ENCODE measurements at places on chromosomes 5 and 9. TPM values are rescaled to one million over a fixed set of nuclear protein-coding genes. Genes with fewer than 3 reads are reported as not detected.

DNA sequence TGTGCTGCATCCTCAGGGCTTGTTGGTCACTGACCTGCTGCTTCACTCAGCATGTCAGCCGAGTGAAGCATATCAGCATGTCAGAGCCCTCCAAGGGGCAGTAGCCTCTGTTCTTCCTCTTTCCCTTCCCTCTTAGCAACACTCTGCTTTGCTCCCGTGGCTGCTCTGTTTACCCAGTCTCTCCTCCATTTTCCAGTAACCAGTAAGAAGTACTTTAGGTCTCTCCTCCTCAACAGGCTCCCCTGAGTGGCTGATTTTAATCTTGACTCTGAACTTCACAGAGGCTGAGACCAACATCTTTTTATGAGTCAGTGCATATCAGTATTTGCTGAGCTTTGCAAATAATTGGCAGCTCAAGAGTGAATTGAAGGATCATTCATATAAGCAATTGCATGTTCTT is 18.6 kb upstream of the ADRB2 start:
- DNase-seq: no peak

Gene CLTB
- 155 TPM for total RNA-seq

GRCh38 chr5:16178745-16179372 is 732 bp downstream of the MARCHF11 start:
- DNase-seq: no peak

- DNase-seq: no peak
These were observed 85.0 kb downstream of the PRRT1B start for GRCh38 chr9:131630205-131630831.

GRCh38 chr5:36723912-36724311 is 117.5 kb downstream of the SLC1A3 start:
- no peak for DNase-seq

Gene OR1J4
- not detected for total RNA-seq

- no peak for DNase-seq
These were observed 822 bp downstream of the DENND4C start for GRCh38 chr9:19231126-19231903.

GRCh38 chr9:69122082-69122548 is 52.0 kb upstream of the TJP2 start:
- no peak for DNase-seq

Gene SLC28A3
- total RNA-seq: not detected

Gene DRD1
- total RNA-seq: 0.41 TPM

Gene OR1B1
- total RNA-seq: not detected

- no peak for DNase-seq
These were observed 57.1 kb downstream of the SUSD1 start for GRCh38 chr9:112118009-112118408.

Gene GPR151
- total RNA-seq: not detected

GRCh38 chr5:170268884-170269283 is 28.7 kb downstream of the LCP2 start:
- no peak for DNase-seq

Gene COL5A1
- 129 TPM for total RNA-seq

Gene MRPL22
- total RNA-seq: 8.1 TPM

DNA sequence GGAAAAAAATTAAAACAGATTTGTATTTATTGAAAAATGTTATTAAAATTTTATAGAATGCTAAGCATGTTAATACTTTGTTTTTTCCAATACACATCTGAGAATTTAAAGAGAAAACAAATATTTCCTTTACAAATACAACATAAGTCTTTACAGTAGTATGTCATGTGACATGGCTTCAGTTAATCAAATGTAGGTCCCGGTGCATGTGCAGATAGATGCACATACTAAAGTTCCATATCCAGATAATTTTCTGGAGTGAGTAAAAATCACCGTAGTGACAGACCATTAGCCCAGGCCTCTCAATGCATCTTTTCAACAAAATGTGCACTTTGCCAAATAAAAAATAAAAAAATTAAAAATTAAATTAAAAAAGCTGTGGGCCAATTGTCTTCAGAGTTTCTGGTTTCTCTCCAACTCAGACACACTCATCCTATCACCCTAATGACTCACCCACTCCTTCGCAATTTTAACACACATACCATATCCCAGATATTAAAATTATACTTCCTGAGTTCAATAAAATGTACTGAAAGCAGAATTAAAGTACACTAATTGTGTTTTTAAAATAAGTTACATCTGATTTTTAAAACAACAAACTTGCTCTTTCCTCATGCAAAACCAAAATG is 508.1 kb downstream of the NR2F1-AS1 start:
- DNase-seq: no peak

All from thoracic aorta (tissue), 2 donors.